ENCODE measurements at places on chromosomes 1 and 21.

- DNase-seq: no peak
These were observed 83.8 kb downstream of the PLPP3 start for GRCh38 chr1:56495538-56495937.

- no peak for DNase-seq
These were observed 1.7 kb downstream of the CEP170 start for GRCh38 chr1:243253211-243253925.

GRCh38 chr1:42639116-42639515 lies 19.1 kb upstream of the PPIH start:
- DNase-seq: no peak

DNA sequence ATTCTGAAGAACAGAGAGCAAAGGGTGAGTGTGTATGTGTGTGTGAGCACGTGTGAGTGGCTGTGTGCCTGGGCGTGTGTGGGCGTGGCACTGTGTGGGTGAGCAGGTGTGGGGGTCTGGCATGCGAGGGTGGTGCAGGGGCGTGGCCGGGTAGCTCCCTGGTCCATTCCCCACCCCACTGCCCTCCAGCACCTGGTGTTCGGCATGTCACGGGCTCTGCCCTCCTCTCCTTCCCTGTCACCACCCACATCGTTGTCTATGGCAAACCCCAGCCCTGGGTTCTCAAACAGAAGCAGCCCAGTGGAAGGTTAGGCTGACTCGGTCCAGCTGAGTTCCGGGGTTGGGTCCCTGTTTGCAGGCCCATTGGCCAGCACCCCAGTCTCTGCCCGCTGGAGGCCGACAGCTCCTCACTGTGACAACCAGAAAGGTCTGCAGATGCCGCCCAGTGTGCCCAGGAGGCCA lies 39.8 kb downstream of the UBE2G2 start:
- no peak for DNase-seq

- no peak for DNase-seq
These were observed 31.9 kb upstream of the LHX4 start for GRCh38 chr1:180198196-180198595.

GRCh38 chr1:204760757-204761156 lies 75.2 kb upstream of the LRRN2 start:
- no peak for DNase-seq

DNA sequence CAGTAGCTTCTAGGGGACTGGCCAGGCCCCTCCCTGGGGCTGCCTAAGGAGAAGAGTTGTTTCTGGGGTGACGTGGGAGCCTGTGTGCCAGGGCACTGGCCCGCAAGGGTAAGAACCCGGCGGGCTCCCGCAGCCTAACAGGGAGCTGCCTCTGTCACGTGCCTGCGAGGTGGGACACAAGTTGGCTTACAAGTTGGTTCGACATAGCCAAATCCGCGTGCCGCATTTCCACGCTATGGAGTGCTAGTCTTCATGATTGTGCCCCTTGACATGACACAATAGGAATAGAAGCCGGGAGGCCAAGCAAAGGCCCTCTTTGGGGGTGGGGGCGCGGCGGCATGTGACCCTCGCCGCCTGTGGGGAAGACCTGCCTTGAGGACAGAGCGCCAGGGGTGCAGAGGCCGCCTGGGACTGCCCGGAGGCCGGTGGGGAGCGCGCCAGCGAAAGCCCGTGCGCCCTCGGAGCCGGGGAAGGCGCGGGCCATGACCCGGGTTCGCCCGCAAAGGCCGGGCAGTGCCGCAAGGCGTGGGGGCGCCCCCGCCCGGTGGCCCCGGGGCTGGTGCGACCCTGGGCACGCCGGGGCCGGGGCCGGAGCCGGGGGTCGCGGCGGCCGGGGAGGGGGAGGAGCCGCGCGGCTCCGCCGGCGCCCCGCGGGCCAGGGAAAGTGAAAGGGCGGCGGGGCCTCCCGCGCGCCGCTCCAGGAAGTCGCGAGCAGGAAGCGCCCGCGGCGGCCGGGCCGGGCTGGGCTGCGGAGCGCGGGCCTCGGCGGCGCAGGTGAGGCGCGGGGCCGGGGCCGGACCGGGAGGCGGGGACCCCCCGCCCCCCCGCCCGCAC lies at the start of gene SLC37A1:
TSS of gene SLC37A1 (plus strand) at position 702 of the 834 bp plus-strand sequence. CDS start 4,603 bp downstream, outside the sequence.
- no peak for DNase-seq

- DNase-seq: no peak
These were observed 77.0 kb downstream of the CTH start for GRCh38 chr1:70487910-70488665.

DNA sequence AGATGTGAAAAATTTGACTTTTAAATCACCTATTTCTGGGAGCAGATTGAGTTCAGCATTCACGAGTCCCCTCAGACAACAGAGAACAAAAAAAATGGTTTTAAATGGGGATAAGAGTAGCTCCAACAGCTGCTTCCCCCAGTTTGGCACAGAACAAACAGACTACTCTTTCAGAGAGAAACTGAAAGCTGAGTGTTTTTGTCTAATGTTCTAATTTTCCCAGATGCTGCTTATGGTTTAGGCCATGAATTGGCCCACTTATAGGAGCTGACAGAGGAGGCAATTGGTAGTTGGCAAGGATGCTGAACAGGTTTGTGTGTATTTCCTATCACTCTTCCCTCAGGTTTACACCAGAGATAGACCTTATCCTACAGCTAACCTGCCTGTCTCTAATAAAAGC lies 1637.4 kb upstream of the PRMT6 start:
- no peak for DNase-seq

All from H54 (cell line).